Effector memory CD8-positive, alpha-beta T cell (primary cell): ENCODE measurements at places on chromosomes 4 and X.

DNA sequence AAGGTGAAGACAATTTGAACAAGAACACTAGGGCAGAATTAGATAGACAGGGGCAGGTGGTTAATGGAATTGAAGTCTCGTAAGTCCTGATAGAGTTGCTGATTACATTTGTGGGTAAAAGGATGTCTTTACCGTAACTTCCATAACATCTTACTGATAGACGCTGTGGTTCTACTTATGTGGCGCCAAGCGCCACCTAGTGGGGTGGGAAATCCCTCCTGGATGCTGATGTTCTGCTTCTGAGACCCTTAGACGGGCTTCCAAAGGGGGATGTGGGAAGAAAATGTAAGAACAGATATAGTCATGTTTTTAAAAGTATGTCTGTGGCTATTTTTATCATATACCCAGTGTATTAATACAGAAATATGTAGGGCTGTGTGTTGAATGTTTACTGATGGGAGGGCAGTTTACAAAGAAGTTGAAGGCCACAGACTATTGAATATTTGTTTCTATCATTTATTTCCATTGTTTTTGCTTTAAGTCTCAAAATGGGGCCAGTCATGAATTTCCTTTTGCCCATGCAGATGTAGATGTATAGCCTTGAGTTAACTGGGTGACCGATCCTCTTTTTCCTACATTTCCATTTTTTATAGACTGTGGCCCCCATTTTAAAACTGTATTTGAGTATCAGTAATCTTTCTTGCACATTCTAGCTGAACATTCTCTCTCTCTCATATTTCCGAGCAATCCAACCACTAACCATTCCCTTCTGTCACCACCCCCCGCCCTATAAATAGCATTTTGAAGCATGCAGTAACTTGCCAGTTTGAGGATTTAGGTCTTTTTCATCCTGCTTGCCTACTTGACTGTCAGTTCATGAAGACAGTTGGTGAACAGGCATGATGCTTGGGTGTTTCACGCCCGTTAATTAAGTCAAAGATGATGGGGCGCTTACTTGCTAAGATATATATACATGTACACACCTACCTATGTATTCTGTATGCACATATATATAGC, 12.1 kb upstream of the TLR8 start:
- peak; percentile 15 for DNase-seq

GRCh38 chr4:145186729-145187128, 6.3 kb upstream of the OTUD4 start:
- no peak for DNase-seq

GRCh38 chrX:103678199-103678993, 8.1 kb downstream of the MORF4L2 start:
- no peak for DNase-seq

DNA sequence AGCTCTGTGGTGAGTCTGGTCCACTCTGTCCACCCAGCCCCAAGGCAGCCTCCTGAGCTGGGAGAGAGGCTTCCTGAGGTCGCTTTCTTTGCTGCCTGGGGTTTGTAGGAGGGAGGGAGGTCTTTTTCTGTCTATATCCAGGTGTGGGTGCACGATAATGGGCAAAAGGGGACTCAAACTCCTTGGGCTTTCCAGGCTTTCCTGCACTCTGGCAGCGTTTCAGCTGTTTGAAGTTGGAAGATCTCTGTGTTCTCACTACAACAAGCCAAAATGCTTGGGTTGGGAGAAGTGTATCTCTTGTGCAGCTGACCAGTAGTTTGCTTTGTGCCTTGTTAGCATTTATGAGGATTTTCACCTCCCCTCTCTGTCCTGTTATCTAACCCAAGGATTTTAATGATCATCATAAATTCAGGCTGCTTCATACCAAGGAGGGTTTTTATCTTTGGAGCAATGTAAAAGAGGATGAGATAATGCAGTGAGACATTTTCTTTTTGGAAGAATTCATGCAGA, 126.3 kb downstream of the REPS2 start:
- no peak for DNase-seq

- DNase-seq = no peak
Observed at GRCh38 chr4:137267024-137267423, 265.3 kb downstream of the PCDH18 start.

DNA sequence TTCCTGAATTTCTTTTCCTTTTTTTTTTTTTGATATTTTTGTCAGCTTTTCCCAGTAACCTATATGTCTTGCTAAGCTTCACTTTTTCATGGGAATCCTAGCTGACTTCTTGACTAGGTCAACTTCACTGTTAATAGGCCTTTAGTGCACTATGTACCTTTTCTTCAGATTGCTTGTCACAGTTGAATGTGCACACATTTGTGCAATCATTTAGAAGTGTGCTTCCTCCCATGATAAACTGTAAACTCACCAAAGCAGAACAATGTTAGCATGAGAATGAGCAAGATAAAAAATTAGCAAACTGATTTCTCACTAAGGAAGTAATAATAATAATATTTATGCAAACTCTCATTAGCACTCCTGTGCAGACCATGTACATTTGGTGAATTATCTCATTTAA, 173.2 kb downstream of the PABPC4L start:
- no peak for DNase-seq

DNA sequence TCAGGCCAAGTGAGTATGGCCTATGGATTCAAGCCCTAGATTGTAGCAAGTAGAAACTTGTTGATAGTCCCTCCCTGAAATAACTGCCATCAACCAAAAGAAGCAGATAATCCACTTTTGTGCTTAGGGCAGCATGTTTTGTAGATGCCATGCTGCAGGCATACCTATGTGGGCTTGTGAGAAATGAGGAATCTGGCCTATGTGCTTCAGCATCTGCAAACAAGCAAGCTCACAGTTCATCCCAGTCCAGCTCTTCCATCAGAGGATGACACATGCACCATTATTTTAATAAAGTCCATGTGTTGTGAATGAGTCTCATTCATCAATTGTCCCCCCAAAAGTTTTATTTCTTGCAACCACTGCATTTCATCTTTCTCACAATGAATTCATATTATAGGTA, 421.9 kb upstream of the DIPK2B start:
- DNase-seq = no peak

DNA sequence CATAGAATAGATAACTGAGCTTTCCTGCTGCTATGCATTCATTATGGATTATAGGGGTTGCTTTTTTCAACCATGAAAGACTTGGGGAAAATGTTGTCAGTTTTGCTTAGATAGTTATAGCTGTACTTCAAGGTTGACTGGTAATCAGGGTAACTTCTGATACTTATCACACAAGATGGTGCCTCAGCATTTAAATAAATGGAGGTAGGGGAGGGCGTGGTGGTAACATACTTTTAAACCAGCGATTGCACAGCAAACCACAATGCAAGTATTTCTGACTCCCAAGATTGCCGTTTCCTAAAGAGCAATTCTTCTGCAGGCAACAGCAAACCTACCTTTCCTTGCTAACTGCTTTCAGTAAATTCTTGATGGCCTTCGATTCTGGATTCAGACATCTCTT, 1.3 kb downstream of the CXCL10 start:
- no peak for DNase-seq

GRCh38 chr4:67935888-67936287, 27.4 kb downstream of the TMPRSS11A start:
- DNase-seq = no peak

DNA sequence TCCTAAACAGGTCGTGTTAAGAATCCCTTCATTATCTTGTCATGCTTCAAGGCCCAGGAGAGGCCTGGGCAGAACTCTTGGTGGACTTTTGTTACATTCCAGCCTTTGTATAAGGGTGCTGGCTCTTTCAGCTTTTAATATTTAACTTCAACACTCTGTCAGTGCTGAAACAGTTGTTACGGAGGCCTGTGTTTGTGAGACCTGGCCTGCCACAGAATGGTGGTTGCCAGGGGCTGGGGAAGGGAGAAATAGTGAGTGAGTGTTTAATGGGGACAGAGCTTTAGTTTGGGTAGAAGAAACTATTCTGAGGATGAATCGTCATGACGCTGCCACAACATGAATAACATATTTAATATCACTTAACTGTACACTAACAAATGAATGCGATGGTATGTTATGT, 1027.6 kb upstream of the PRKX start:
- DNase-seq = no peak

DNA sequence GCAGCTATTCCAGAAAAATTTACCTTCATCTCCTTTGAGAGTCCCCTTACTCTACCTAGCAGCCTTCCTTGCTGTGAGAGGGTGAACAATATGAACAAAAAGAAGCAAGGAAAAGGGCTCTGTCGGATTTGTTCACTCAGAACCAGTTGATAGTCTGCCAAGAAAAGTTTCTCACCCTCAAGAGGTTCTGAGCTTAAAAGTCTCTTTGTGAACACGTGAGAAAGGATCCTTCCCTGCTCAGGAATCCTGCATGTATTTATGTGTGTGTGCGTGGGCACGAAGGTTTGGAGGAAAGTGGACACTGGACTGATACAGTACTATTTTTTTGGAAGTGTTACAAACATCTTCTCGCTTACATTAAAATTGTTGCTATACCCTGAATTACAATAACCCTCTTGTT, 178.6 kb upstream of the JADE1 start:
- no peak for DNase-seq

DNA sequence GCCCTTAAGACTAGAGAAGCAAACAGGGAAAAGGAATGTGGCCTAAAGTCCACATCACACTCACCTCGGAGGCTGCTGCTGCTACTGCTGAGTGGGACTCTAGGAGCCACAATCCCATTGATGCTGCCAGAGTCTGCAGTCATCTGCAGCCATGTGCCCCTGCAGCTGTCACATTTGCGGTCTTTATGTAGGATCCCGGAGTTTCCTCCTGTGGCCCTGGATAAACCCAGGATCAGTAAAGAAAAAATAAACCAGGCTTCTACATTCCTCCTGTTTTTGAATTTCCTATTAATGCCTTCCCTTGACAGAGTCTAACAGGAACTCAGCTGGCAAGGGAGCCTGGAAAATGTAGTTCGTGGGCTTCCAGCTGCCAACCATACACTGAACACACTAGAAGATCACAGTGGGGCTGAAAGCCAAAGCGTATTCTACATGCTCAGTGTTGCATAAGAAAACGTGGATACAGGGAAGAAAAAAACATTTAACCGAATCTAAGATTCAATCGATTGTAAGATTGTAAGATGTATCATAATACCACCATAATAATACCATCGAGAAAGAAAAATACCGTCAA, 10.3 kb upstream of the PHEX start:
- no peak for DNase-seq
